Fibroblast of skin of back (primary cell): ENCODE measurements at places on chromosomes 3 and 15.

DNA sequence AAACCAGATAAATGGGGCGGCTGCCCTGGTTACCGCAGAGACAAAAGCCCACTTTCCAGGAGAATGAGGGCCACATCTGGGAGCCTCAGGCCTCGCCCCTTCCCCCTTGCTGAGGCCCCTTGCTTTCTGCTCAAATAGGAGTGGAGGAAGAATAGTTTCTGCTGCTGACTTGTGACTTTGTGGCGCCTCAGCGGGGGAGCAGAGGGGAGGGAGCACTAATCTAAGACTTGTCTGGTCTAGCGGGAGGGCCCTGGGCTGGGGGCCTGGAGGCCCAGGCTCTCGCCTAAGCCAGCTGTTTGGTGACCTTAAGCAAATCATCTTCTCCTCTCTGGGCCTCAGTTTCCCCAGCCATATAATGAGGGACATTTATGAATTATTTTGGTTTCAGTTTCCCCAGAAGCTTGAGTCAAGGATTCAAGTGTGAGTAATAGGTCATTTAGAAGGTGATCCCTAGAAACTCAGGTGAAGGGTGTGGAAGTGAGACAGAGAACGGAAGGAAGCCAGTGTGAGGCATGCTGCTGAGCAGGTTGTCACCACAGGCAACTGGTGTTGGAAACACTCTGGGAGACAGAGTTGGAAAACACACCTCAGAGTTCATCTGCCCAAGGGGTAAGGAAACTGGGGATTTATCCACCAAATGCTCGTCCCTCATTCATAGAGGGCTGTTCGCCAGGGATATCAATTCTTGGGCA lies 25.9 kb upstream of the SMAD3 start:
- no peak for DNase-seq

GRCh38 chr15:78023865-78024518 lies 53.5 kb downstream of the TBC1D2B start:
- DNase-seq = no peak

GRCh38 chr15:101026656-101027272 lies 107.6 kb downstream of the LRRK1 start:
- no peak for DNase-seq

GRCh38 chr3:99957151-99957796 lies 139.6 kb downstream of the CMSS1 start:
- DNase-seq = peak; percentile 63

DNA sequence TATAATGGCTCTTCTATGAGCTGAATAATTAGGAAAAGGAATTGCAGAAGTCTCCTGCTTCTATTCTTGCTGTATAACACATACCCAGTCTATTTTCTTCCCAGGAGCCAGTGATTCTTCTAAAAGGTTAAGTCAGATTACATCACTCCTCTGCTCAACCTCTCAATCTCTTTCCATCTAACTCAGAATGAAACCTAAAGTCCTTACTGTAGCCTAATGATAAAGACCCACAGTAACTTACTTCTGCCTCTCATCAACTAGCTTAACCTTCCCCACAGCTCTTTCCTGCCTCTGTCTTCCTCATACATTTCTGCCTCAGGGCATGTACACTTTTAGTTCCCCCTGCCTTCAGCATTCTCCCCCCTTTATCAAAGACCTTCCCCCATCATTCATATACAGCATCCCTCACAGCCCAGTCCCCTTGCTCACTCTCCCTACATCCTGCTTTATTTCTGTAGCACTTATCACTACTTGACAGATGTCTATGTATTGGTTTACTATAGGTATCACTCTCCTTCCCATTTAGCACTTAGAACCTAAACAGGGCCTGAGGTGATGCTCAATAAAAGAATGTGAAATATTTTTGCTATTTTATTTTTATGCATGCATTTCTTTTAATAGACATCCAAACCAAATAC lies 28.5 kb upstream of the CMTM6 start:
- peak; percentile 4 for DNase-seq

DNA sequence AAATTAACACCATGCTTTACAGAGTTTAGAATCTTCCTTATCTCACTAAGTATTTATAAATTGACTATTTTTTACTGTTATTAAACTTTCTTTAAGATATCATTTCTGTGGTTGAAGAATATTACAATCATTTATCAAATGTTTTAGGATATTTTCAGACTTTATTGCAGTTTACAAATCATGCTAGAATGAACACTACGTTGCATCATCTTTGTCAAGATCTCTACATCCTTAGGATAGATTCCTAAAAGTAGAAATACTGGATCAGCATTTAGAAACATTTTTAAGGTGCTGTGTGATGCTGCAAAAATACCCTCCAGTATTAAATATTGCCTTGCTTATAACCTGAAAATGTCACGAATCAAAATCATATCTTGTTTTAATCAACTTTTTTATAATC lies 2.5 kb upstream of the PLD1 start:
- no peak for DNase-seq

DNA sequence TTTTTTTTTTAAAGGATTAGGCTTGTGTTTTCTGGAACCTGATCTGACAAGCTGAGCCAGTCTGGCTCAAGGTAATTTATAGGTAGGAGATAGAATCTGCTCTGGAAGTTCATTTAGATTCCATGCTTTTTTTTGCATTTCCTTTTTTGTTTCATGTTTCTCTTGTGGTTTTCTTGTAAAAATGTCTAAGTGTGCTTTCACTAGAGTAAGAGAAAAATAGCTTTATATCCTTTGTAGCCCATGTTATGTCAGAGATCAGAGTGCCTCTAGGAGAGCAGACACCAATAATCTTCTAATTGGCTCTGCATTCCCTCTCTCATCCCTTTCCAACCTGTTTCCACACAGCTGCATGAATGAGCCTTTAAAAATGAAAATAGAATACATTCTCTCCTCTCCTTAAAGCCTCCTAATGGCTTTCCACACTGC lies 389.8 kb upstream of the KCNMB2 start:
- DNase-seq = no peak

DNA sequence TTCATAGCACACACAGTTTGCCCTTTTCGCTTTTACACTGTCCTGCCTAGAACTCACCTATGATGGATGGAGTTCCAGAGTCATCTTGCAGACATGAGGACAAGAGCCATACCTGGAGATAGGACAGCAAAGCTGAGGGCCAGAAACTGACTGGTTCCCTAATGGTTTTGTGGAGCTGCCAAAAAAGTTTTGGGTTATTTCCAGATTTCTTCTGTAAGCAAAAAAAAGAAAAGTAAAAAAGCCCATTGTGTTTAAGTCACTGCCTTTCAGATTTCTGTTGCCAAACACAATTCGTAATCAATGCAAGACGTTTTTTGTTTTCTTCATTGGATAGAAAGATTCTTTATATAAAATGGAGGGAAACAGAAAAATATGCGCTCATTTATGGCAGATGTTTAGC lies 42.4 kb upstream of the KY start:
- DNase-seq = no peak
